ENCODE measurements at places on chromosomes 5 and 9.

- DNase-seq, result no peak
Measured at GRCh38 chr9:131001990-131002389, 7.0 kb upstream of the LAMC3 start.

GRCh38 chr5:56317923-56318561, 84.9 kb upstream of the ANKRD55 start:
- DNase-seq, result no peak

DNA sequence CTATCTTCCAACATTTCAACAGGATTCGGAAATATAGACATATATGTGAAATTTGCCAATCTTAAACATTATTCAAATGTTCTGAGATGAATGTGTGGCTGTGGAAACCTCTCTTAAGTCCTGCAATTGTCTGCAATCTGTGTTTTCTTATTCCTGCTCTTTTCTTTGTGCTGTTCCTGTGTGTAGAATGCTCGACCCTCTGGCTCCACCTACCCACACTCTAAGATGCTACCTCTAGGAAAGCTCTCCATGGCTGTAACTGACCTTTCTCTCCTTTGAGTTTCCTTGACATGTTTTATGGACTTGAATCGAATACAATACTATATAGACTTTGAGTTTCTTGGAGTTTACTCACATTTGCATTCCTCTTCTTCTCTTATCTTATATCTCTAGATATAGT, 120.6 kb upstream of the ASTN2 start:
- DNase-seq, result no peak

GRCh38 chr5:158212237-158212636, 353.3 kb upstream of the CLINT1 start:
- DNase-seq, result no peak

GRCh38 chr5:171667341-171668096, 118.1 kb upstream of the SMIM23 start:
- DNase-seq, result no peak

DNA sequence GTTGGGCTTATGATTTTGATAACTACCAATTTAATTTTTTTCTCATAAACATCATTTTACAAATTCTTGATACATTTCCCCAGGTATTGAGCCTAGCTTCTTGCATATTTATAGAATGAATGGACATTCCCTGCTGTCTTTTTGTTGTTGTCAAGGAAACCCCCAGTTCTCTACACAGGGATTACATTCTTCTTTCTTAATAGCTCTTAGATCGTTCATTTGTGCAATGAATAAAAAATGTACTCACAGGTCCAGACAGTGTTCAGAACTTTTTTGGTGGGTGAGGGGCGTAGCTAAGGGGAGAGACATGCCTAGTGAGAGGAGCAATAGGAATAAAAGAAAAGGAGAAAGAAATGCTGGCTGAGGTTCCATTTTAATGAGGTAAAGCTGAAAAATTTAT, 58.6 kb downstream of the VCAN start:
- DNase-seq, result no peak

- no peak for DNase-seq
Measured at GRCh38 chr5:156239800-156240199, 87.2 kb upstream of the SGCD start.

DNA sequence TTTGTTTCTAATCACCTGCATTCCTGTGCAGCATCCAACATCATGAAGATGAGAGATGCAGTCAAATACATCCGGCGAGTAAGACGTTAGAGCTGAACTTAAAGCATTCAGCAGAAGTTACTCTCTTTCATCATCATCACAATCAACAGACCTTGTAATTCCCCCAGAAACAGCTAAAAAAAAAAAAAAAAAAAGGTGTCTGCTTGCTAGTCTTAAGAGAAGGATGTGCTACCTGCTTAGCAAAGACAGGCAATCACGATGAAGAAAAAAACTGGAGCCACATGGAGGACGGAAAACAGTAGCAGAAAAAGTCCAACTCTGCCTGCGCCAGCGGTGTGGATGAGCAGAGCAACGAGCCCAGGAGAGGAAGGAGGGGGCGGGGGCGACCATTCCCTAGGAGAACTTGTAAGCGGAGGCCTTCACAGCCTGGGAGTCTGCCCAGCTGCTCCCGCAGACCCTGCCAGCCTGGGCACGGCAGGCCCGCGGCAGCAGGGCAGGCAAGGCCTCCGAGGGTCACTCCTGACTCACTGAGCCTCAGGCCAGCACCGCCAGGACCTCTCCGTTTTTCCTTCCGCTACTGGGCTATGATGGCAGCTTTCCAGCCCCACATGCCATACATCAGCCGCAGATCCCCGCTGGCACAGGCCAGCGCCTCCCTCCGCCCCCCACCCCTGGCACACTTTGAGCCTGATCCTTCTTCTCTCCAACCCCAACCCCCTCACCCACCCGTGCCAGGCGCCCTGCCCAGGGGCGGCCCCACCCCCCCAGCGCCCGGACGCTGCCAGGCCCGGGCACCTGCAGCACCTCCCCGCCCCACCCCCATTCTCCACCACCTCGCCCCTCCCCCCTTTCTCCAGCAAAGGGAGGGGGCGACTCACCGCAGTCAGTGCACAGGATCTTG, 1.4 kb downstream of the NRG2 start:
- DNase-seq, result no peak

- no peak for DNase-seq
Measured at GRCh38 chr5:139664086-139664693, 16.0 kb downstream of the CXXC5 start.

DNA sequence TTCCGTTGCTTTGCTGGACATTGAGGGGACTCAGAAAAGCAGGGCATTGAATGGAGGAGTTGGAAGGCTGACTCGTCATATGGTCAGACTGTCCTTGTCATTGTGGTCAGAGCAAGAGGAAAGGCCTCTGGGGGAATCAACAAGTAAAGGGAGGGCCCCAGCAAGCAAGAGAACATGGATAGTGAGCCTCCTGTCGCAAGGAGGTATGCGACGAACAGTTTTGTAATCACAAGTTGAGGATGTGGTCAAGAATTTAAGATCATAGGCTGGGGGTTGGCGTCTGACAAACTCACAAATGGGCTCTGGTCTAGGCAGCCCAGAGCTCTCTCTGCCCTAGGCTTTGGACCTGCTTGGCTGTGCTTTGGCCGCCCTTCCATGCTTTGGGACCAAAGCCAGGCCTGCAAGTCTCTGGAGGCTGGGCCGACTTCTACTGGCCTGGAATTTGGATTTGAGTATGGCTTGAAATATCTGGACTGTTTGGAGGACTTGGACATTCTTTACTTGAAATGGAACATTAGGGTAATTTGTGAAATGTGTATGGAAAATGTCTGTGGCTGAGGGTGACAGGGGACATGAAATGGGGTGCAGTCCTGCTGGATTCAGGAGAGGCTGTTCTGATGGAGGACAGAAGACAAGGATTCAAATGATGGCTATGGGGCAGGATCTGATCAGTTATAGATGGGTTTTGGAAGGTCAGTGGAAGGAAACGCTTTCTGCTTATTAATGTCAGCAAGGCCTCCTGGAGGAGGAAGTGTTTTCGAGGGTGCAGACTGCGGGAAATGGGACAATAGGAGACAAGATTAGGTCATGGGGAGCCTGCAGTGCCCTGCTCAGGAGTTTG, 19.2 kb upstream of the NDST1 start:
- no peak for DNase-seq

DNA sequence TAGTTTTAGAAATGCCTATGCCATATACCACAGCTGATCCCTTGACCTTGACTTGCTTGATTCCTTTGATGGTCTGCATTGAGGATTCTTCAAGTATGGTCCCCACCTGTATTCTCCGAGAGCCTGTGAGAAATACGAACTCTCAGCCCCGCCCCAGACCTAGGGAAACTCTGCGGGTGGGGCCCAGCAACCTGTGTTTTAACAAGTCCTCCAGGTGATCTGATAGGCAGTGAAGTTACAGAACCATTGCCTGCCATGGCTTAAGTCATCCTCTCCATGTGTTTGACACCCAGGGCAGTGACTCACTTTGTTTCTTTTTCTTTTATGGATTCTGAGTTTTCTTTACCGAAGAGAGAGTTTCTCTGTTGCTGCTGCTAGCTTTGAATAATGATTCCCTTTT, 18.5 kb downstream of the FRMPD1 start:
- no peak for DNase-seq

GRCh38 chr5:32462618-32463017, 18.1 kb upstream of the ZFR start:
- DNase-seq, result no peak

DNA sequence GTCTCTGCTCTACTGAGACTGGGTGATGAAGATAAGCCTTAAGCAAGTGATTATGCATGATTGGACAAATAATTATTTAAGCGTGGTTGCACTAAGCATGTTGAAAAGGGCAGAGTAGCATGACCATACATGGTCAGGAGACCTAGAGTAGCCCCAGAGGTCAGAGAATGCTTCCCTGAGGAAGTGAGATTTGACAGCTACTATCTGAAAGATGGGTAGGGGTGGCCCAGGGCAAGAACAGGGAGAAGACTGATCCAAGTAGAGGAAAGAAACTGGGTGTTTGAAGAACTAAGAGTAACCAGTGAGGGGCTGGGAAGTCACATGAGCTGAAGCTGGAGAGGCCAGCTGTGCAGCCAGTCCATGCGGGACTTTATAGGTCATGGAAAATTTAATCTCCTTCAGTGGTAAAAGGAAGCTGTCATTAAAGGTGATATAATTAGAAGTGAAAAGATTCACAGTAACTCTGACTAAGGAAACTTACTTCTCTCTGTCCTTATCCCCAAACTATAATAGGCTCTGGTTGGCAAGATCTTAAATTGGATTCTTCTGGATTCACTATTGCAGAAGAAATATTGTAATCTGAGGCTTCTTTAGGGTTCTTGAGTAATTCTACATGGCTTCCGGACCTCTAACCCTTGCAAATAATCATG, 35.2 kb downstream of the YIPF5 start:
- no peak for DNase-seq

- no peak for DNase-seq
Measured at GRCh38 chr9:123081824-123082223, 48.4 kb downstream of the GPR21 start.

DNA sequence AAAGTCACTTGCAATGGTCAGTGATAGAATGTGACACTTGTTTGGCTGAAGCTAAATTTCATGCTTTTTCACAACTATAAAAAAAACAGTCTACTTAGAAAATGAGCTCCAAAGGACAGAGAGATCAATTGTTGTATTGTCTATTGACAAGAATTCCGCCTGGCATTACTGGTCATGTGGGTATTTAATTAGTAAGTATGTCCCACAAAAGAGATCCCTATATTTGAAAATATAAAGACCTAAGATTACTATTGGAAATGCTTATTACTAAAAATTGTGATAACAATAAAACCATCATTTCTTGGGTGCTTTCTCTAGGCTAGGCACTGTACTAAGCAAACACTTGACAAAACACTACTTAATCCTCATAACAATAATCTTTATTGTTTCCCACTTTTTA, 745.2 kb upstream of the C9orf72 start:
- DNase-seq, result no peak

DNA sequence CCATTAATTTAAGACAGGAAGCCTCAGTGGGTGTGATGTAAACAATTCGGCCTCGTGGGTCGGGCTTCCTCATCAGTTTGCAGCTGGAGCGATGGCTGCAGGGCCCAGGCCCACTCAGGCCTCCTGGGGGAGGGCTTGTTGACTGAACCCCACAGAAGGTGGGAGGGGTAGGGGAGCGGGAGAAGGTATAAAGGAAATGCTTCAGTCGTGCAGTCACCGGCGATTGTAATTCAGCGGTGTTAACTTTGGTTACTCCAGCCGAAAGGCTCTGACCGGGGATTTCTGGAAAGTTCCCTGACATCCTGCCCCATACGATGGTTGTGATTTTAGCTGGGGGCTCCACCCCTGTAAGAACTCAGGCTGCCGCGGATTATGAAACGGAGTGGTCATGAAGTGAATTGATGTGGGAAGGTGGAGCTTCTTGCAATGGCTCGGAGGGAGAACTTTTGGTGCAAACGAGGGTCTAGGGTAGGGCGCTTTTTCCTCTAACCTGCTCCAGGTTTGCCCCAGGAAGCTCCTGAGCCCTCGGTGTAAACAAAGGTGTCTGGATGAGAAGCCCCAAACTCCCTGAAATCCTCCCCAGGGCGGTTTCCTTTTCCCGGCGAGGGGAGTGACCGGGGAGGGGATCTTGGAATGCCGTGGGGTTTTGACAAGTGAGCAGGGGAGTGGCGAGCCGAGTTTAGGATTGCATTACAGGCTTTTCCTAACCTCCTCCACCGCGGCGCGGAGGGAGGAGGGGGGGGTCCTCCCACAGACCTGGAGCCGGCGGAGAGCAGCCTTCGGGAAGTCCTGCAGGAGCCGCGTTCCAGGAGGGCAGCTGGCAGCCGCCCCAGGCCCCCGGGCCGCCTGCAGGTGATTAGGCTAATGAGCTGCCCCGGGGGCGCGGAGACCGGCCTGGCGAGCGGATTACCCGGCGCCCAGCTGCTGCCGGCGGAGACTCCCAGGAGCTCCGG, 215.5 kb downstream of the PDZD2 start:
- DNase-seq, result no peak

GRCh38 chr5:91079037-91079436, 304.1 kb downstream of the ARRDC3 start:
- DNase-seq, result no peak

- DNase-seq, result no peak
Measured at GRCh38 chr5:126806-127205, 34.8 kb downstream of the PLEKHG4B start.

GRCh38 chr5:40052808-40053207, 626.9 kb upstream of the PTGER4 start:
- no peak for DNase-seq

- DNase-seq, result no peak
Measured at GRCh38 chr9:101398930-101399642, 435 bp downstream of the ZNF189 start.

DNA sequence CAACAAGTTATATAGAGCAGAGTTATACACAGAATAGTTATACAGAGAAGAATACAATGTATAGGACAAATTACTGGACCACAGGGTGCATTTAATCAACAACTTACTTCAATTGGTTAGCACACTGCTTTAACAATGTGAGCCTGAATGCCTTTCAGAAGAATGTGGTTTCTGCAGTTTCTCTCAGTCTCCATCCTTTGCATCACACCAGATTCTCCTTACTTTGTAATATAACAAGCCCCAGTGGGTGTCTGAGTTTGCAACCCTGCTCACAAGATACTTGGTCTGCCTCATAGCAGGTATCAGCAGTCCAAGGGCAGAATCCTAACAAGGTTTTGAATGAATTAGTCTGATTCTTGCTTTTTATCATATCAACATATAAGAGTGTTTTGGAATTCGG, 114.6 kb downstream of the GABRB2 start:
- no peak for DNase-seq

GRCh38 chr5:35876454-35876853, 19.8 kb downstream of the IL7R start:
- DNase-seq, result no peak

- no peak for DNase-seq
Measured at GRCh38 chr5:71836084-71836483, 117.0 kb downstream of the CARTPT start.

DNA sequence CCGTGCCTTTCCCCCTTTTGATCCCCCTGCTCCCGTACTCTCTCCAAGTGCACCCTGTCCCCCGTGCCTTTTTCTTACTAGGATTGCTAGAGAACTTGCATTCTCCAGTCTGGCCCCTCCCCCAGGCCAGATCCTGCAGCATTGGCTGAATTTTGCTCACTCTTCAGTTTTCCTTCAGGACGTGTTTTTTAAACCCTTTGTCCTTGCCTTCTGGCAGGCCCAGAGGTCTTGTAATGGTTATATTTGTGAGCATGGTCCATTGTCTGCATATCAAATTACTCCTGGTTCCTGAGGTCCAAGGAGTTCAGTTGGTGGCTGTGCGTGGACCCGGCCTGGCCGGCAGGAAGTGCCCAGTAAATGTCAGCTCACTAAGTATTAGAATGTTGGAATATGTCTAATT, 606 bp downstream of the TBC1D13 start:
- DNase-seq, result no peak

GRCh38 chr5:29811914-29812679, 1381.4 kb upstream of the CDH6 start:
- DNase-seq, result no peak

Data from NCI-H1436 (cell line).